ENCODE measurements at places on chromosomes 5 and 9. TPM values are rescaled to one million over a fixed set of nuclear protein-coding genes. Genes with fewer than 3 reads are reported as not detected.

SUSD3 gene
- polyA plus RNA-seq, result 5.9 TPM

IFNE gene
- 0.10 TPM for polyA plus RNA-seq

CMYA5 gene
- 5.9 TPM for polyA plus RNA-seq

SFXN1 gene
- polyA plus RNA-seq, result 40.1 TPM

IL9 gene
- not detected for polyA plus RNA-seq

SLC6A3 gene
- polyA plus RNA-seq, result 3.3 TPM

All from left lung (tissue), 14 donors.